ENCODE measurements at places on chromosomes 2 and 18. TPM values are rescaled to one million over a fixed set of nuclear protein-coding genes. Genes with fewer than 3 reads are reported as not detected.

DNA sequence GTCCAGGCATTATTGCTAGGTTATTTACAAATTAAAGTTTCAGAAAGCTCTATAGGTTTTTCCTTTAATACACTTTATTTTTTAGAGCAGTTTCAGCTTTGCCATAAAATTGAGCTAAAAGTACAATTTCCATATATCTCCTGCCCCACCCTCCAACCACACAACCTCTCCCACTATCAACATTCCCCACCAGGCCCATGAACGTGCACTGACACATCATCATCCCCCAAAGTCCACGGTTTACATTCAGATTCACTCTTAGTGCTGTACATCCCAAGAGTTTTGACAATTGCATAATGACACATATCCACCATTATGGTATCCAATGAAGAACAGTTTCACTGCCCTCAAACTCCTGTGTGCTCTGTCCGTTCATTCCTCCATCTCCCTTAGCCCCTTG lies 139.4 kb downstream of the NBAS start:
- H3K4me1 ChIP-seq = no peaks in the 10 kb centered on the region
- H3K4me3 ChIP-seq = no peak overlapping the region
- peaks cover 13% of the 10 kb centered on the region for H3K36me3 ChIP-seq
- H3K27ac ChIP-seq = no peak overlapping the region
- DNase-seq = no peak
- H3K27me3 ChIP-seq = no peaks in the 10 kb centered on the region

DNA sequence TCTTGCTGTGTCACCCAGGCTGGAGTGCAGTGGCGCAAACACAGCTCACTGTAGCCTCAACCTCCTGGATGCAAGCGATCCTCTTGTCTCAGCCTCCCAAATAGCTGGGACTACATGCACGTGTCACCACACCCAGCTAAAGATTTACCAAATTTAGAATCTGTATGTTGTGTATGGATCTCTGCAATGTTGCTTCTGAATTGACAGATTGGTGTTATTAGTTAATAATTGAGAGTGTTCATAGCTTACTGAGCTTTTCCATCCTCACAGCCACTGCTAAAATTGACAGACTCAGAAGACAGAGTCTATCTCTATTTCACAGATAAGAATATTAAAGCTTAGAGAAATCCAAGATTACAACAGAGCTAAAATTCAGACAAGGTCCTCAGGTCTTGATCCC lies 4.3 kb upstream of the NBAS start:
- H3K36me3 ChIP-seq = no peaks in the 10 kb centered on the region
- no peak for DNase-seq
- H3K27me3 ChIP-seq = no peaks in the 10 kb centered on the region
- H3K4me1 ChIP-seq = peaks cover 4% of the 10 kb centered on the region
- no peak overlapping the region for H3K4me3 ChIP-seq
- H3K27ac ChIP-seq = no peak overlapping the region

DNA sequence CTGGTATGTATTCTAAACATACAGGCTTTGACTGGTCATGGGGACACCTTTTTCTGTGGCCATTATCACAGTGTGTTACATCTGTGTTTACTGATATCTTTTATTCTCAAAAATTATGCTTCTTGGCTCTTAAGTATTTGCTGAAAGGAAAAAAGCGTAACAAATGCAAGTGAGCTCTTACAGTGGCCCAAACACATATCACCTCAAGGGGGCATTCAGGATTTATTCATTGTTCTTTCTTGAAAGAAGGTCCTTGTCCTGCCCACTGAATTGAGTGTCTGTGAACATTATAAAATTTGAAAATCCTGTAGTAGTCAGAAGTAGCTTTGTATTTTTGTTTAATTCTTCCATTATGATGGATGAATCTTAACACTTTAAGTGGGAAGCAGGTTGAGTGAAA lies 454.5 kb downstream of the XIRP2 start:
- H3K27ac ChIP-seq = no peak overlapping the region
- H3K4me3 ChIP-seq = no peak overlapping the region
- no peaks in the 10 kb centered on the region for H3K36me3 ChIP-seq
- DNase-seq = no peak
- H3K27me3 ChIP-seq = no peaks in the 10 kb centered on the region

Gene ZNF521
- polyA plus RNA-seq = not detected

DNA sequence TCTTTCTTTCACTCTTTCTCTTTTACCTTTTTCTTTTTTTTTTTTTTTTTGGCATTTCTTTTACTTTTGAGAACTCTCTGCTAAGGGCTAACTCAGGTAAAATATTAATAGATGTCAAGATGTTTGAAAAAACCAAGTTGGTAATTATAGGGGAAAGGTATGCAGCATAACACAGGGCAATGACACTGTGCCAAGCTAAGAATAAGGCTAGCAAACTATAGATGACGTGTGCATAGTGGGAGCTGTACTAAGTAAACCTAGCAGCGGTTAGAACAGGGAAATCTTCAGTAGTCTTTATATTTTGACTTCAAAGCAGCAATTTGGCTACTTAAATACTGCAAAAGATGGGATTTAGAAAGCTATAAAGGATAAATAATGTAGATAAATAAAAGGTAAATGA lies 415.4 kb upstream of the RGPD4 start:
- H3K4me1 ChIP-seq = no peaks in the 10 kb centered on the region
- H3K36me3 ChIP-seq = no peaks in the 10 kb centered on the region
- no peak overlapping the region for H3K4me3 ChIP-seq
- no peak for DNase-seq
- no peak overlapping the region for H3K27ac ChIP-seq
- H3K27me3 ChIP-seq = no peaks in the 10 kb centered on the region

DNA sequence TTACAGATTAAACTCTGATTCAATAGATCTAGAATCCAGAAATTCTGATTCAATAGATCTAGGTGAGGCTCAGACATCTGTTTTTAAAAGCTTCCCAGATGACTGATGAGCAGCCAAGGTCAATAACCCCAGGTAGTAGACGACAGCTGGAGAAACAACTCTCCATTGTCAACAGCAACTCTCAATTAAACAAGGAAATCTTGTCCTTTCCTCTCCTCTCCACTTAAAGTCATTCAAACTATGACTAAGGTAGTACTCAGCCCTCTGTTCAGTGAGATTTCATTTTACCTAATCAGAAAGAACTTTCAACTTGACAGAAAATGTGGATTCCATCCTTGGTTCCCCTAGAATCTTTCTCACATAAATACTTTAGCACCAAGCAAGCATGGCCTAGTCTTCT lies 94.6 kb upstream of the SCG2 start:
- no peaks in the 10 kb centered on the region for H3K4me1 ChIP-seq
- no peaks in the 10 kb centered on the region for H3K36me3 ChIP-seq
- DNase-seq = no peak

DNA sequence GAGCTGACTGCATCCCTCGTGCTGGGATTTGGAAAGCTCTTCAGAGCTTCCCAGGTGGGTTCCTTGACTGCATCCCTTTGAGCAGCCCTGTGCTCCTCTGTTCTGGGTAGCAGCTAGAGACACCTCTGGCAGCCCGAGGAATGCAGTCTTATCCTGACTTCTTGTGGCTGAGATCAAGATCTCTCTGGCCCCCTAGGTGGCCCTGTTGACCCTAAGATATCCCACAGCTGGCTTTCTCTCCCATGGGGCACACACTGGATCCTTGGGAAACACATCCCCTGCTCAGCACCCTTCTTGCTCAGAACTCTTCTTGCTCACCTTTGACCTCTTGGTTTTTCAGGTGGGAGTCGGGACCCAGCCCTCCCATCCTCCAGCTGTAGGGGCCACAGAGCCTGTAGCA lies 237.2 kb downstream of the TSN start:
- no peaks in the 10 kb centered on the region for H3K4me1 ChIP-seq
- DNase-seq = no peak
- H3K27ac ChIP-seq = no peak overlapping the region
- no peaks in the 10 kb centered on the region for H3K27me3 ChIP-seq
- H3K4me3 ChIP-seq = no peak overlapping the region

DNA sequence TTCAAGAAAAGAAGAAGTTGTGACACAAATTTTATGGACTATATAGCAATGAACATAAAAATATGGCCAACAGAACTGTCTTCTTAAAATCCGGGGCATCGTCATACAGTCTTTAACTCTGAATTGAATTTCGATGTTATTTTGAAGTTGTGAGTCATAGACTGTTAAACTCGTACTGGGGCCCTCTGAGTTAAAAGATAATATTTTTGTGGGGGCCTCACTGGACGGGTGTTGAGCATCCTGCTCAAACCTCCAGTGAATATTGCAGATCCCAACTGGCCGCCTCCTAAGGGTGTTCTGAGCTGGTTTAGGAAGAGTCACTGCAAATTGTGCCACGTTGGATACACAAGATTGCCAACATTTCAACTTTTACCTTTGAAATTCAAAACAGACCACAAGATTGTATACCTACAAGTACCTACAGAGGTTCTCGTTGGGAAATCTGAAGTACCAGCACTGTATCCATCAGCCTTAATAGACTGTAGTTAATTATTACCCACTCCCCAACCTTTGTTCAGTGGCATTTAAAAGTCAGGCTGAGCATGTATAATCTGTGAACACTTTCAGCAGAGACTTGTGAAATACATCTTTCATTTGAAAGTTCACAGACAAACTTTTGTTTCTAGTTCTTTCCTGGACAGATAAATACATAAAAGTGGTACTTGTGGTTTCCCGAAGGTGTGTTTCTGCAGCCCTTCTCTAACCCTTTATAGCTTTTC lies 27.8 kb downstream of the KLHL23 start:
- DNase-seq = no peak
- no peaks in the 10 kb centered on the region for H3K27me3 ChIP-seq
- H3K4me3 ChIP-seq = no peak overlapping the region
- H3K27ac ChIP-seq = no peak overlapping the region

DNA sequence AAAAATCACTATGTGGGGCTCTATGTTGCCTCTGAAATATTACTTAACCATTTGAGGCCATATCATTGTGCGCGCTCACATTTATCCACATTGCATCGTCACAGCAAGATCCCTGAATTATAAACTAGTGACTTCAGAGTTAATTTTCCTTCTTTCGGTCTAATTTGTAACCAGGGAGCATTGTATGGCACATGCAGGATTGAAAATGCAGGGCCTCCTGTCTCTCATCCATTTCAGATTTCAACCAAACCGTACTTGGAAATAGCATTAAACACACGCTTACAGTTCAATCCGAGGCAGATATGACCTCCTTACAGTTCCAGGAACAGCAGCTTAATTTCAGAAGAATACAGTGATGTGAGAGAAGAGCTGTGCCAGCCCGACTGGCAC lies 532 bp downstream of the MYOM1 start:
- no peak for DNase-seq
- H3K4me3 ChIP-seq = no peak overlapping the region
- no peaks in the 10 kb centered on the region for H3K4me1 ChIP-seq
- no peak overlapping the region for H3K27ac ChIP-seq
- no peaks in the 10 kb centered on the region for H3K27me3 ChIP-seq

DNA sequence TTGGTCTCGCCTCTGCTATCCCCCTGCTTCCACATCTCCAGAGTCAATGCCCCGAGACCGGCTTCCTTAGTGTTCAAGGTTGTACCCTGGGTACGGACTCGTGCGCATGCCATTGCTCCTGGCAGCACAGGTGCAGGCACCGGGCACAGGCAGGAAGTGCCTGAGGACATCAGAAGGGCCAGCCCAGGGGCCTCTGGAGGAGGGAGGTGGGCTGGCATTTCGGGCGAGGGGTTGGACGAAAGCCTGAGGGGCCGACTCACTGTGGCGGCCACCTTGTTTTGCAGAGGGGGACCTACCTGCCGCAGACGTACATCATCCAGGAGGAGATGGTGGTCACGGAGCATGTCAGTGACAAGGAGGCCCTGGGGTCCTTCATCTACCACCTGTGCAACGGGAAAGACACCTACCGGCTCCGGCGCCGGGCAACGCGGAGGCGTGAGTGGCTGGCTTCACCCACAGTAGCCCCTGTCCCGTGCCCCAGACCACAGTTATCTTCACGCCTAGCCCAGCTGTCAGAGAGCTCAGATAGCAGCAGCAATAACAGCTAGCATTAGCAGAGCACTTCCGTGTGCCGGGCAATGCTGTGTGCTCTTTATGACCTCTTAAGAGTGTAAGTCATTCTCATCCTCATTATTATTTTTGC lies 12.5 kb downstream of the ITM2C start:
- H3K27ac ChIP-seq = no peak overlapping the region
- H3K4me1 ChIP-seq = peaks cover 22% of the 10 kb centered on the region
- no peak for DNase-seq

GRCh38 chr18:1593091-1593490 lies 688.4 kb downstream of the ADCYAP1 start:
- no peaks in the 10 kb centered on the region for H3K4me1 ChIP-seq
- no peaks in the 10 kb centered on the region for H3K36me3 ChIP-seq
- DNase-seq = no peak
- no peak overlapping the region for H3K4me3 ChIP-seq

Gene LOXHD1
- polyA plus RNA-seq = not detected

GRCh38 chr2:32416519-32416918 lies 59.7 kb downstream of the BIRC6 start:
- H3K4me1 ChIP-seq = peaks cover 18% of the 10 kb centered on the region
- no peaks in the 10 kb centered on the region for H3K27me3 ChIP-seq
- no peak for DNase-seq
- peaks cover 15% of the 10 kb centered on the region for H3K36me3 ChIP-seq

DNA sequence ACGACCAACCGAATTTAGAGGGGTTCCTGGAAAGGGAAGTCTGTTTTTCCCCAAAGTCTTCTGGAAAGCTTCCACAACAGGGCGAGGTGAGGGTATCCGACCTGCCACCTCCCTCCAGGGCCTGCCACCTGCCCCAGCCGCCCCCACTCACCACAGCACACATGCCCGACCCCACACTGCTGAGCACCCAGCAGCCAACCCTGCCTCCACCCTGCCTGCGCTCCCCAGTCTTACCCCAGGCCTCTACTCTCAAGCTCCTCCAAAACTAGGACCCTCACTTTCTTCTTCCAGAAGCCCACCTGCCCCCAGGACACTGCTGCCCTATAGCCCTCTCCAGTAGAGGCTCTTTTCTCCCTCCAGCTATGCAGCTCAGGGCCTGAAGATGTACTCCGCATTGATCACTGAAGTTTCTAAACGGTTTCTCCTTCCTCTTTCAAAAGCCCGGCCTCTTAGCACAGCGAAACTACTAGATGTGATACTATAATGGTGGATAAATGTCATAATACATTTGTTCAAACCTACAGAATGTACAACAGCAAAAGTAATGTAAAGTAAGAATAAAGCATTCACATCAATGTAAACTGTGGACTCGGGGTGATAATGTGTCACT lies 128.8 kb upstream of the SLC1A4 start:
- no peaks in the 10 kb centered on the region for H3K27me3 ChIP-seq
- H3K27ac ChIP-seq = no peak overlapping the region
- DNase-seq = no peak

Gene ACVR1C
- polyA plus RNA-seq = 2.4 TPM

DNA sequence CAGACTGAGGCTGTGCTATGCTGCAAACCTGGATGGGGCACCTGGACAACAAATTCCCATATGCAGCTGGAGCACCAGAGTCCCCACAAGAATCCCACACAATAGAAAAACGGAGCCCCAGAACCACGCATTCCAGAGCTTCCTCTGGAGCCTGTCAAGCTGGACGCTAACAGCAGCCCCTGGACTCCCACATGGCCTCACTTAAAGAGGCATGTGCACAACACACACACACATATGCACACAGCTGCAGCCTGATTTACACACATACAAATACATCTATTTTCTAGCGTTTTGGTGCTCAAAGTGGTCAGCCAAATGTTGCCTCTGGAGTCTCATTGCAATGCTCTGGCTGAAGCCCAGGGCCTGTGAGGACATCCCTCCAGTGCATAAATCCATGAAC lies 632.7 kb upstream of the ID2 start:
- H3K27ac ChIP-seq = no peak overlapping the region
- H3K4me1 ChIP-seq = no peaks in the 10 kb centered on the region
- H3K4me3 ChIP-seq = no peak overlapping the region
- no peaks in the 10 kb centered on the region for H3K36me3 ChIP-seq
- no peak for DNase-seq
